ENCODE measurements at places on chromosomes 11 and 22.

- DNase-seq: no peak
These were observed 5.5 kb downstream of the ESS2 start for GRCh38 chr22:19139001-19139356.

DNA sequence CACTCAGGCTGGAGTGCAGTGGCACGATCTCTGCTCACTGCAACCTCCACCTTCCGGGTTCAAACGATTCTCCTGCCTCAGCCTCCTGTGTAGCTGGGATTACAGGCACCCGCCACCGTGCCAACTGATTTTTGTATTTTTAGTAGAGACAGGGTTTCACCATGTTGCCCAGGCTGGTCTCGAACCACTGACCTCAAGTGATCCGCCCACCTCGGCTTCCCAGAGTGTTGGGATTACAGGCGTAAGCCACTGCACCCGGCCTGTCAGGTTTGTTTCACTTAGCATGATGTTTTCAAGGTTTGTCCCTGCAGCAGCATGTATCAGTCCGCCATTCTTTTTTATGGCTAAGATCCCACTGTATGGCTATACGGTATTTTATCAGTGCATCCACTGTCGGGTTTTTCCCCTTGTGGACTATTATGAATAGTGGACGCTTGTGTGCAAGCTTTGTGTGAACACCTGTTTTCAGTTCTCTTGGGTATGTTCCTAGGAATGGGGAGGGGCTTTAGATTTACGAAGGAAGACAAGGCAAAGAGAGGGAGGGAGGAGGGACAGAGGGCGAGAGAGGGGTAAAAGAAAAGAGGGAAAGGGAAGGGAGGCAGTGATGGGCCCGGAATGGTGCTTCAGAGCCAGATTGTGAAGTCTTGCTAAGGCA is 13.9 kb upstream of the CDC42EP2 start:
- no peak for DNase-seq

DNA sequence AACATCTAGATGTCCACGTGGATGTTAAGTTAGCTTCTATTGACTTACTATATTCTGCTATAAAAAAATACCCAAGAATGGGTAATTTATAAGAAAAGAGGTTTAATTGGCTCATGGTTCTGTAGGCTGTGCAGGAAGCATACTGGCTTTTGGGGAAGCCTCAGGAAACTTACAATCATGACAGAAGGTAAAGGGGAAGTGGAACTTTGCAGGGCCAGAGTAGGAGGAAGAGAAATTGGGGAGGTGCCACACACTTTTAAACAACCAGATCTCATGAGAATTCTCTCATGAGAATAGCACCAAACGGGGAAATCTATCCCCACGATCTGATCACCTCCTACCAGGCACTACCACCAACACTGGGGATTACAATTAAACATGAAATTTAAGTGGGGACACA is 689.3 kb downstream of the METTL15 start:
- no peak for DNase-seq

GRCh38 chr11:8383627-8384026 is 119.9 kb upstream of the LMO1 start:
- DNase-seq: no peak

DNA sequence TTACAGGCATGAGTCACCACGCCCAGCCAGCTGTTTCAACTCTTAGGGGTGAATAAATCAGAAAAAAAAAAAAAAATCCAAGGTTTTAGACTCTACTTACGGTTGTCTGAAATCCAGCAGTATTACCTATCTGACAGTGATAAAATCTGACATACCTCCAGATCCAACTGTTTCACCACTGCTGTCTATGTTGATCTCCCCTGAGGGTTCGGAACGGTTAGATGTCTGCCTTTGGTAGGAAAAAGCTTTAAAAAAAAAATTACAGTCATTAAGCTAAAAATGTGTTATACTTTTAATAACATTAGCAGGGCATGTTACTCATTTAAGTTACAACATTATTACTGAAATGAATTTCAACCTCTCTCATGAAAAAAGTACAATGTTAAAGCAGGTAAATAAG is 21.1 kb downstream of the NCAPD3 start:
- DNase-seq: no peak
